NCI-H1417 treated with DMSO at 0.1 percent for 48 hours (cell line): ENCODE measurements at places on chromosomes 1 and 21.
A peak's percentile ranks its signal among the peaks of the same experiment; 100 is the strongest.

DNA sequence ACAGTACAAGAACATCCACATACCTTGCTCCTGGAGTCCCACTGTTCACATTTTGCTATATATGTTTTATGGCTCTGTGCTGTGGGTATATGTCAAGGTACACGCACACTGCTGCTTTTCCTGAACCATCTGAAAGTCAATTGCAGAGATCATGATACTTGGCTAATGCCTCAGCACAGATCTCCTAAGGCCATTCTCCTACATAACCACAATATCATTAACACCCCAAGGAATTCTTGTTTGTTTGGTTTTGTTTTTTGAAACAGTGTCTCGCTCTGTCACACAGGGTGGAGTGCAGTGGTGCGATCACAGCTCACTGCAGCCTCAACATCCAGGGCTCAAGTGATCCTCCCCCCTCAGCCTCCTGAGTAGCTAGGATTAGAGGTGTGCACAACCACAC, 16.0 kb downstream of the CTNNBIP1 start:
- no peak for DNase-seq

- no peak for DNase-seq
These were observed 9.0 kb downstream of the SLC9A1 start for GRCh38 chr1:27145934-27146354.

DNA sequence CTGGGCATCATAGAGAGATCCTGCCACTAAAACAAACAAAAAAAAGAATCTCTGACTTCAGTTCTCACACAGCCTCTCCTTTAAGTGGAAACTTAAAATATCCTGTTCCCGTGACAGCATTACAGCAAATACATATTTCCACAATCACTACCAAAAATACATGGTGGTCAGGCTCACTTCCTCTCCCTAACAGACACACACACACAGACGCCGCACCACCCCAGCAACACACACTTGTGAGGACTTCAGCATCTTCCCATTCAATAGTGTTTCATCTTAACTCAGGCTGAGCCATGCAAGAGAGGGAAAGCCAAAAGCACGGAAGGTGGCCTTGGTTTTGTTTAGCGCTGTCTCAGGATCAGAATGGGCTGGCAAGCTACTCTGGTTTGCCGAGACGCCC, 21.9 kb downstream of the KIAA1614 start:
- DNase-seq = no peak

- no peak for DNase-seq
These were observed 415 bp upstream of the LAD1 start for GRCh38 chr1:201399352-201400126.

DNA sequence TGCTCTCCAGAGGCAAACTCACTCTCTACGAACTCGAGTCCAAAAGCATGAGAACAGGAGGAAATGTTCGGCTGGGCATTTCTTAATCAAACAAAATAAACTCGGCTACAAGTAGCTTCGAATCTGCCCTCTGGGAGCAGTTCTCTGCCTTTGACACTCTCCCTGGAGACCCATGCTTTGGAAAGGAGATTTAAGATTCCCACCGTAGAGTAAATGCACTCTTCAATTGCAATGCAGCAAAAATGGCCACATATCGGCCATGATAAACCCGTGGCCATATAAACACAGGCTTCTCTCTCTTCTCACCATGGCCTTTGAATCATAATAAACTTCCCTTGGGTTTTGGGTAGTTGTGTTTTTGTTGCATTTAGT, 215.4 kb downstream of the TOMM20 start:
- DNase-seq = no peak

- no peak for DNase-seq
These were observed 26.6 kb upstream of the ZNF281 start for GRCh38 chr1:200436436-200436835.

DNA sequence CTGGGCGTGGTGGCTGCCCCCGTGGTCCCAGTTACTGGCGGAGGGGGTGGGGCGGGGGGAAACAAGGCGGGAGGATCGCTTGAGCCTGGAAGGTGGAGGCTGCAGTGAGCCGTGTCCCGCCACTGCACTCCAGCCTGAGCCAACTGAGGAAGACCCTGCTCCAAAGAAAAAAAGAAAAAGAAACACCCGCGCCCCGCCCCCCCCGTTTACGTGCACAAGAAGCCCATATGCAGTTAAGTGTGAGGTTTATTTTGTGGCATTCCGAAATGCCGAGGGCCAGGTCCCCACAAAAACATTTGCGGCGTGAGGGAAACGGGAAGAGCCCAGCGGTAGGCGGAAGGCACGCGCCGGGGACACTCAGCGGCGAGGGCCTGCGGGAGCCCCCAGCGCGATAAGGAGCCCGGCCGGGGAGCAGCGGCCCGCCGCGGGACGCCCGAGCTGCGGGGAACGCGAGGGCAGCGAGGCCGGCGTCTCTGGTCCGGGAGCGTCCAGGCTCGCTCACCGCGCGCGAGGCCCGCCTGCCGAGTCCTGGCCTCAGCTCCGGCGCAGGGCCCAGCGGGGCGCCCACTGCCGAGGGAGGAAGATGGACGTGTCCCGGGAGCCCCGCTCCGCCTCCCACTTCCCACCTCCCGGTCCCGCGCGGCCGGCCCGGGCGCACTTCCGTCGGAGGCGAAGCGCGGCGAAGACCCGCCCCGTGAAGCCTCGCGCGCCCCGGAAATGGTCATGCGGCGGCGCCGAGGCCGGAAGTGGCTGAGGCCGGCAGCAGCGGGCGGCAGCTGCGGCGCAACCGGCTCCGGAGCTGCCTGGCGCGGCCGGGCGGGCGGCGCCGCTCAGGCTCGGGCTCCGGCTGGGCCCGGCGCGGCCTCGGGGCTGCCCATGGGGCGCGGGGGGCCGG, at the start of gene TRAPPC10:
TRAPPC10 (plus strand) TSS at position 731 of the 895 bp plus-strand sequence. CDS start 185 bp downstream, outside the sequence.
- peak; percentile 13 for DNase-seq

GRCh38 chr21:26067836-26068594, 102.6 kb downstream of the APP start:
- no peak for DNase-seq

DNA sequence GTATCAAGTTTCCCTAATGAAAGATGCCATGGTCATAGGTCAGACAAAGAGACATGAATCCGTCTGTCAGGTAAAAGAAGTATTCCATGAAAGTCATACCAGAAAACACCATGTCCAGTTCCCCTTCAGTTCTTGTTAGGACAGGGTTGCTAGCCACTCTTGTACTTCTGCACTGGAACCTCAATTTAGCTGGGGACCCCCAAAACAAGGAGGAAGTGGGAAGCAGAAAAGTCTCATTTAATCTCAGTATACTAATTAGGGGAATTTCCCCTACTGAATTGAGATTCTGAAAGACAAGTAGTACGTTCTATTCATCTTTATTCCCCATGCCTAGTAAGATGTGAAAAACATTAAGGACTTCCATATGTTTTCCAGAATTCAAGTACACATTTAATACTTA, 1289.9 kb upstream of the B3GALT2 start:
- DNase-seq = no peak

DNA sequence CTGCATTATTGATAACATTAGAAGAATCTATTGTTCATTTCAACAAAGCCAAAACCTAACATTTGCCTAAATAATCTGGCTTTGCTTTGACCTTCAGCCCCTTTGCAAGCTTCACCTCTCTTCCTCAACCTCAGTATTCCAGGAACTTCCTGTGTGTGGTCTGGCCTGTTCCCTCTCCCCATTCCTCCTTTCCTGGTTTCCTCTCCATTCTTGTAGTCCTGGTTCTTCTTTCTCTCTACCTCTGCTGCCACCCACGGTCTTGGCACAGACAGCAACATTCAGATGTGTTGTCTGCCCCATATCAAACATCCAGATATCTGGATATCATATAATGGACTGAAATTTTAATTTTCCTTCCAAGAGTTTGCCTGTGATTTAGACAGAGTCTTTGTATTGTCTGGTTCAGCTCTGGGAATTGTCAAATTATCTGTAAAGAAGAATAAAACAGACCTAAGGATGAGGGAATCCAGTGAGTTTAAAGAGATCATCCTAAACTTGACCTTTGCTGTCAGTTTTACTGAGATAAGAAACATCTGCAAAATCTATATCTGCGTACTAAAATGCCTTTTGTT, 148.1 kb upstream of the KCTD3 start:
- DNase-seq = no peak

DNA sequence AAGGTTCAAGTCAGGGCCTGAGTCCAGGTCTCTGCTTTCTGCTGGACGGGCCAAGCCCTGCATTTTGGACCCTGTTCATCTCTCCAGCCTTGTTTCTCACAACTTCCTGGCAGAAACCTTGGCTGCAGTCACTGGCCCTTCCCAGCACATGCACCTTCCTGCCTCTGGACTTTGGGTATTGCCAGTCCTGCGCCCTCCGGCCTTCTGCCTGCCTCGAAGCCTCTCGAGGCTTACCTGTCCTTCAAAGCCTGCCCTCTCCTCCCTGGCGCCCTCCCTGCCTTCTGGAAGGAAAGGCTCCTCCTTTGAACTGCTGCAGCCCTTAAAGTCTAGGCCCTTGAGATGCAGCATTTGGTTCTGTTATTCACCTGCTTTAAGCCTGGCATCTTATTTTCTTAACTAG, 52.8 kb downstream of the HTR6 start:
- no peak for DNase-seq
